Activated CD4-positive, alpha-beta memory T cell treated with anti-CD3 and anti-CD28 coated beads for 36 hours (primary cell): ENCODE measurements at places on chromosomes 16 and 17. TPM values are rescaled to one million over a fixed set of nuclear protein-coding genes. Genes with fewer than 3 reads are reported as not detected.

GRCh38 chr17:29677824-29678223 is 55.1 kb upstream of the CORO6 start:
- no peak for DNase-seq
- no peak overlapping the region for H3K4me3 ChIP-seq
- peaks cover 23% of the 10 kb centered on the region for H3K36me3 ChIP-seq
- peaks cover 35% of the 10 kb centered on the region for H3K4me1 ChIP-seq

DNA sequence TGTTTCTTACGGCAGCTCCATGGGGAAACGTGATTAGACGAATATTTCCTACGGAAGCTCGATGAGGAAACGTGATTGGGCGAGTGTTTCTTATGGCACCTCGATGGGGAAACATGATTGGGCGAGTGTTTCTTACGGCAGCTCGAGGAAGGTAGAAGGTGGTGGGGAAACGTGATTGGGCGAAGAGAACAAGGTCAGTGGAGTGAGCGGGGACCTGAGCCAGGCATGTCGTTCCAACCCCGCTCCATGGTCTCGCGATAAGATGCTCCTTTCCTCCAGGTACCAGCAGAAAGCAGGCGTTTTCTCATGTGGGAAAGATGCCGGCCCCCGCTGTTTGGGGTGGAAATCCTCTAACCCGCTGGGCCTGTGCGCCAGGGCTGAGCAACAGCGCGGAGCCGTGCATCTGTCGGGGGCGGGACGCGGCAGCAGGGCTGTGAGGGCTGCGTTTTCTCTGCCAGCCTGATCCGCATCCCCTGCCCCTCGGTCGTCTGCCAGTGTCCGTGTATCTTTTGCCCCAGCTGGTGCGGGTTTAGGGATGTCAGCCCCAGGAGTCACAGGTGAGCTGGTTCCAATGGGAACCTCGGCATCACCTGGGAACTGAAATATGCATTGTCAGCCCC is 25.6 kb upstream of the DOC2B start:
- H3K36me3 ChIP-seq, result no peaks in the 10 kb centered on the region
- DNase-seq, result no peak
- peaks cover 18% of the 10 kb centered on the region for H3K27me3 ChIP-seq
- H3K4me1 ChIP-seq, result no peaks in the 10 kb centered on the region

DNAH3 gene
- total RNA-seq, result not detected

MRPL58 gene
- 57.7 TPM for total RNA-seq

- no peak for DNase-seq
- no peaks in the 10 kb centered on the region for H3K27me3 ChIP-seq
- no peaks in the 10 kb centered on the region for H3K4me1 ChIP-seq
- peak overlapping the region; percentile 57 for H3K4me3 ChIP-seq
These were observed 2.2 kb downstream of the HAGHL start for GRCh38 chr16:728890-729744.

- H3K4me3 ChIP-seq, result peak overlapping the region; percentile 49
- H3K27ac ChIP-seq, result peak overlapping the region; percentile 10
- no peaks in the 10 kb centered on the region for H3K36me3 ChIP-seq
- H3K27me3 ChIP-seq, result peaks cover 3% of the 10 kb centered on the region
- DNase-seq, result peak; percentile 56
- peaks cover 36% of the 10 kb centered on the region for H3K4me1 ChIP-seq
These were observed 83.4 kb downstream of the GAS7 start for GRCh38 chr17:10114931-10115535.

- no peak for DNase-seq
- no peak overlapping the region for H3K27ac ChIP-seq
- H3K27me3 ChIP-seq, result no peaks in the 10 kb centered on the region
- H3K36me3 ChIP-seq, result no peaks in the 10 kb centered on the region
- no peaks in the 10 kb centered on the region for H3K4me1 ChIP-seq
- H3K4me3 ChIP-seq, result no peak overlapping the region
These were observed 165.4 kb downstream of the SEC14L1 start for GRCh38 chr17:77306048-77306789.

MT1H gene
- total RNA-seq, result not detected

GRCh38 chr17:9259419-9259818 is 238.1 kb downstream of the NTN1 start:
- H3K4me3 ChIP-seq, result no peak overlapping the region
- H3K4me1 ChIP-seq, result peaks cover 4% of the 10 kb centered on the region
- no peaks in the 10 kb centered on the region for H3K27me3 ChIP-seq

DNA sequence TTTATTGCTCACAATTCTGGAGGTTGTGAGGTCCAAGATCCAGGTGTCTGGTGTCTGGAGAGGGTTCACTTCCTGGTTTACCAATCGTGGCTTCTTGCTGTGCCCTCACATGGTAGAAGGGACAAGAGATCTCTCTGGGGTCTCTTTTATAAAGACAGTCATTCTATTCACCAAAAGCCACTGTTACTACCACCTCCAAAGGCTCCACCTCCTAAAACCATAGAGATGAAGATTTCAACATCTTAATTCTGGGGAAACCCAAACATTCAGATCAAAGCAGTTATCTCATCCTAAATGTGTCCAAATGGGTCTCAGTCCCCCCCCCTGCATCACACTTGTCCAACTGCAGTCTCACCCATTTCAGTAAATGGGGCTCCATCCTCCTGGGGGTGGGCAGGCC is 132.9 kb upstream of the XYLT1 start:
- H3K4me3 ChIP-seq, result no peak overlapping the region
- peaks cover 13% of the 10 kb centered on the region for H3K4me1 ChIP-seq
- no peak for DNase-seq
- H3K27me3 ChIP-seq, result peaks cover 15% of the 10 kb centered on the region
- H3K27ac ChIP-seq, result no peak overlapping the region

HS3ST3B1 gene
- 13.9 TPM for total RNA-seq

- DNase-seq, result peak; percentile 89
- H3K27me3 ChIP-seq, result no peaks in the 10 kb centered on the region
- no peak overlapping the region for H3K27ac ChIP-seq
- H3K4me3 ChIP-seq, result peak overlapping the region; percentile 29
These were observed 4.5 kb upstream of the HSD17B1 start for GRCh38 chr17:42548070-42548837.

DNA sequence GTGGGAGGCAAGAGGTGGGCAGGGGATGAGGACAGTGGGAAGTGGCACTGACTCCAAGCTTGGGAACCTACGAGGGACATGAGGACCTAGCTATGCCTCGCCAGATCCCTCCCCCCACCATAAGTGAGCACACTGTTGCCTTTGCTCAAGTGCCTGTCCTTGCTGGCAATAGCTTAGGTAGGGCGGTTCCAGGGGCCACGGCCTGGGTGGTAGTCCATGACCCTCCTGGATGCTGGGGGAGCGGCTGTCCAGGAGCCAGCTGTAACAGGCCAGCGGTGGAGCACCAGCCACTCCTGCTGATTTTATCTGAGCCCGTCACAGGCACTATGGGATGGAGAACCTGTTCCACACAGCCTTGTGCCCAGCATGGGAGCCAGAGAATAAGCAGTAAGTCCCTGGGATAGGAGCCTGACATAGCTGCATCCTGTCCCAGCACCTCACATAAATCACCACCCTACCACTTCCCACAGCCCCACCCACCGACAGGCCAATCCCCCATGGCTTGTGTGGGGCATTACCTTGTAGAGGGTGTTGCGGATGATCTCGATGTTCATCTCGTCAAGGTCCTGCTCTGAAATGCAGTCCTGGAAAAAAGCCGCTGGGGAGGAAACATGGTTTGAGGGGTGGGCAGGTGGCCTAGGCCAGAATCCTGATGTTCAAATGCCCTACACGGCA is 11.8 kb downstream of the HSD11B2 start:
- H3K4me3 ChIP-seq, result no peak overlapping the region
- peaks cover 6% of the 10 kb centered on the region for H3K36me3 ChIP-seq
- peaks cover 2% of the 10 kb centered on the region for H3K4me1 ChIP-seq
- H3K27me3 ChIP-seq, result no peaks in the 10 kb centered on the region
- DNase-seq, result no peak

GRCh38 chr16:81597079-81597658 is 152.6 kb downstream of the CMIP start:
- H3K4me3 ChIP-seq, result no peak overlapping the region
- no peak overlapping the region for H3K27ac ChIP-seq
- H3K36me3 ChIP-seq, result no peaks in the 10 kb centered on the region
- peaks cover 12% of the 10 kb centered on the region for H3K4me1 ChIP-seq

GRCh38 chr17:27538156-27538955 is 82.1 kb downstream of the KSR1 start:
- H3K27ac ChIP-seq, result no peak overlapping the region
- H3K4me3 ChIP-seq, result no peak overlapping the region
- no peaks in the 10 kb centered on the region for H3K27me3 ChIP-seq
- H3K36me3 ChIP-seq, result no peaks in the 10 kb centered on the region
- H3K4me1 ChIP-seq, result peaks cover 51% of the 10 kb centered on the region
- DNase-seq, result no peak

DNA sequence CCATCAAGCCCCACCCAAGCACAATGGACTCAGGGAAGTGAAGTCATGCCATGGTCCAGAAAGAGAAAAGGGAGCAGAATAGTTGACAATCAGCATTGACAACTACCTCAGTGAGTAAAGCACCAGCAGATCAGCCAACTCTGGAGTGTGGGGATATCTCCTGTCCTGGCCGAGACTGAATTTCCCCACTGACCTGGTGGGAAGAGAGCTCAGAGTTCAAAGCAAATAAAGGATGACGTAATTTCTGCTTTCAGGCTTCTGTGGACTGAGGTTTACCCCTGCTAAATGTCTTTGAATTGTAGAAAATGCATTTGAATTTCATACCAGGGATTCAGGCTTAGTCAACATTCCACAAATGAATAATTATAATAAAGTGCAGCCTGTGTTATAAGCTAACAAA is 152.9 kb downstream of the CBLN1 start:
- H3K27ac ChIP-seq, result no peak overlapping the region
- H3K27me3 ChIP-seq, result no peaks in the 10 kb centered on the region
- H3K4me3 ChIP-seq, result no peak overlapping the region
- no peaks in the 10 kb centered on the region for H3K36me3 ChIP-seq
- no peaks in the 10 kb centered on the region for H3K4me1 ChIP-seq

RUSF1 gene
- total RNA-seq, result 40.9 TPM

GRCh38 chr17:78180083-78180482 is 6.8 kb downstream of the TK1 start:
- no peak overlapping the region for H3K4me3 ChIP-seq
- H3K36me3 ChIP-seq, result peaks cover 61% of the 10 kb centered on the region
- no peak for DNase-seq
- H3K4me1 ChIP-seq, result peaks cover 27% of the 10 kb centered on the region
- H3K27ac ChIP-seq, result no peak overlapping the region

GRCh38 chr17:82105882-82106687 is 8.0 kb upstream of the FASN start:
- H3K36me3 ChIP-seq, result peaks cover 1% of the 10 kb centered on the region
- H3K4me1 ChIP-seq, result peaks cover 29% of the 10 kb centered on the region
- no peaks in the 10 kb centered on the region for H3K27me3 ChIP-seq
- H3K27ac ChIP-seq, result peak overlapping the region; percentile 96
- DNase-seq, result peak; percentile 78

- H3K4me3 ChIP-seq, result no peak overlapping the region
- H3K36me3 ChIP-seq, result peaks cover 30% of the 10 kb centered on the region
- DNase-seq, result no peak
These were observed 3.4 kb upstream of the FBRS start for GRCh38 chr16:30654856-30655255.

CCL8 gene
- not detected for total RNA-seq

GRCh38 chr17:76382351-76382802 is 2.0 kb upstream of the SPHK1 start:
- H3K27ac ChIP-seq, result peak overlapping the region; percentile 35
- no peaks in the 10 kb centered on the region for H3K36me3 ChIP-seq
- H3K4me1 ChIP-seq, result peaks cover 8% of the 10 kb centered on the region
- no peaks in the 10 kb centered on the region for H3K27me3 ChIP-seq
- peak; percentile 45 for DNase-seq

GRCh38 chr16:54434859-54435258 is 148.3 kb upstream of the IRX3 start:
- no peaks in the 10 kb centered on the region for H3K4me1 ChIP-seq
- H3K36me3 ChIP-seq, result no peaks in the 10 kb centered on the region
- DNase-seq, result no peak
- H3K27me3 ChIP-seq, result peaks cover 19% of the 10 kb centered on the region

ANKS3 gene
- 11.7 TPM for total RNA-seq

DNA sequence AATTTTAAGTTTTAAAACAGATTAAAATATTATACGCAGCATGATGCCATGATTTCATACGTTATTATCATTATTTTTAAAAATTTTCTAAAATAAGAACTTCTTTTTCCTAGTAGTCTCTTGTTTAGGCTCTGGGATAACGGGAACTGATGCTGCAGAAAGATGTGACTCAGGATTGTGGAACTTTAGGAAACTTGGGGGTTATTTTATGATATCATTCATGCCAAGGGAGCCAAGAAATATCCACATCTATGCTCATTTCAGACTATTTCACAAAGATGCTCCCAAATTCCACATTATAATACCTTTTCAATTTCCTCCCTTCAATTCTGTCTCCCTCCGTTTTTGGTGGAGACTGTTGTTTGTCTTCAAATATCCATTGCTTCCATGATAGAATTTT is 236.4 kb downstream of the HS3ST3A1 start:
- no peak for DNase-seq
- no peaks in the 10 kb centered on the region for H3K27me3 ChIP-seq
- H3K4me1 ChIP-seq, result no peaks in the 10 kb centered on the region
- no peak overlapping the region for H3K27ac ChIP-seq

GRCh38 chr16:29950806-29951461 is 10.9 kb upstream of the TMEM219 start:
- no peaks in the 10 kb centered on the region for H3K36me3 ChIP-seq
- no peak overlapping the region for H3K27ac ChIP-seq
- H3K4me3 ChIP-seq, result no peak overlapping the region

- H3K27me3 ChIP-seq, result peaks cover 50% of the 10 kb centered on the region
- no peaks in the 10 kb centered on the region for H3K36me3 ChIP-seq
- no peak overlapping the region for H3K4me3 ChIP-seq
- no peak for DNase-seq
- peaks cover 13% of the 10 kb centered on the region for H3K4me1 ChIP-seq
- no peak overlapping the region for H3K27ac ChIP-seq
These were observed 587 bp downstream of the HS3ST4 start for GRCh38 chr16:25692351-25692741.

CLDN9 gene
- total RNA-seq, result not detected

GRCh38 chr16:79845033-79845733 is 244.6 kb upstream of the MAF start:
- peak; percentile 58 for DNase-seq
- H3K27ac ChIP-seq, result peak overlapping the region; percentile 69
- H3K4me1 ChIP-seq, result peaks cover 40% of the 10 kb centered on the region

SECTM1 gene
- total RNA-seq, result 12.2 TPM

DNA sequence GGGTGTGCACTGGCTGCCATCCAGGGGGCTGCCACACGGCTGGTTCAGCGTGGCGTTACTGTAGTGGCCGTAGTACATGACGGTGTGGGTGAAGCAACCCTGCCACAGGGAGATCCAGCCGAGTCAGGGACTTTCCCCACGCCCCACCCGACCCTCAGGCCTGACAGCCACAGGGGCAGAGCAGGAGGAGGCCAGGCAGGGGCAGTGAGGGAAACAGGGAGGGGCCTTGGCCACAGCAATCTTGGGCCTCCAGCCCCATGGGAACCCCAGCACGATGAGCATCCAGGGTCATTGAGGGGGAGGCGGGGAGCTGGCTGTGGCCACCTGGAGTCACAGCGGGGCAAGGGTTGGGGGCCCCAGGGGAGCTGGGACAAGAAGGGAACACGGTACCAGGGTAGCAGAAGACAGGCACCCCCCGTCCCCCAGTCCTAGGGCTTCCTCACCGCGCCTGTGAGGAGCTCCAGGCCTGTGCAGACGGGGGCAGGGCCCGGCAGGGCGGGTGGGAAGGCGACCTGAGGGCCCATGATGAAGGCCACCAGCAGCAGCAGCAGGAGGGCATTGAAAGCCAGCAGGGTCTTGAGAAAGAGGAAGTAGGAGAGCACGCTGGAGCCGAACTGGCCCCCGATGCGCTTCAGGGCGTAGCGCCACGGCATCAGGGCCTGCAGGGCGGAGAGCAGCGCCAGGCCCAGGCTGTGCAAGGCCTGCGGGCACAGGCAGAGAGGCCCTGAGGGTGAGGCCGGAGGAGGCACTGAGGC is 4.3 kb downstream of the TMC6 start:
- peak overlapping the region; percentile 71 for H3K27ac ChIP-seq
- peaks cover 59% of the 10 kb centered on the region for H3K4me1 ChIP-seq
- peak overlapping the region; percentile 24 for H3K4me3 ChIP-seq
- H3K27me3 ChIP-seq, result no peaks in the 10 kb centered on the region
- no peak for DNase-seq
